GDM1 (cell line): ENCODE measurements at places on chromosomes 11 and 22.

DNA sequence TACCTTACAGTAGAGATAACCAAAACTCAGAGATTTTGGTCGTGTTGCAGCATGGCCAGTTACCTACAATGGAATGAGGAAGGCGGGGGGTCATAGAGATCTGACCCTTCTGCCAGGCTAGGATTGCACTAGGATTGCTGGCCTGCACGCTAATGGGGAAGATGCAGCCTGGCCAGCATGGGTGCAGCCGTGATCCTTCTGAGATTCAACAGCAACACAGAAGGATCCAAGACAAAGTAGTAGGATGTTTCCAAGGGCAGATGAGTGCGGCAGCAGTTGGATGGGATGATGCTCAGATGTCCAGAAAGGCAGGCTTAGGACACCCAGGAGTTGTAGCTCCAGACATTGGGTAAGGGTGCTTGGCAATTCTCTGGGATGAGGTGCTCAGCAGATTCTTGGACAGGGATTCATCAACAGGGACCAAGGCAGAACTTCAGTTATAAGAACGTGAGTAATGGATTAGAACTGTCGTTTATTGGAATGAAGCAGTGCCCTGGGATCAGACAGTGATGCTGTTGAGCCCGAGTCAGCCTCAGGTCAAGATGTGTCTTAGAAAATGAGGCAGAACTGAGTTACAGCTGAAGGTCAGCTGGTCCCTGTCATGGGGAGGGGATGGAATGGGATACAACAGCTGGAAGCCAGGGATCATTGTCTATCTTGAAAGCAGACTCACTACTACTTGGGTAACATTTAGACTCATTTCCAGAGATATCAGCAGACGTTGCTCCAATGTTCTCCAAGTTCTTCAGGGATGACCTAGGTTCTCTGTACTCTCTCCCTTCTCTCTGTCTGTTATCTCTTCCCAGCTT is 71.0 kb downstream of the PARVA start:
- DNase-seq, result no peak

DNA sequence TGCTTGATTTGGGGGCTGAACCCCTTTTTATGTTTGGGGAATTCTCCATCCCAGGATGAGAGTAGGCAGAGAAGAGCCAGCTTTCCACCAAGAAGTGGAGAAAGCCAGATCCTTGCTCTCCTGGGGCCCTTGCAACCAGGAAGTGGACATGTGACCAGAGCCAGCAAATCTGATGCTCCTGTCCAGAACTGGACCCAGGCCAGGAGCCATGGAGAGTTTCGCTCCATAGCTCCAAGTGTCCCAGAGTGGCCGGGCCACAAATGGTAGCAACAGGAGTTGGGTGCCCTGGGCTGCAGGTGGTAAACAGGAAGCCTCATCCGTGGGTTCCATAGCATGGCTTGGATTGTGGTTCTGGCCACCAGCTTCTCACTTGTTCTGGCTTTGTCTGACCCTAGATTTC is 93.9 kb upstream of the CD82 start:
- no peak for DNase-seq

GRCh38 chr11:132621976-132622580 is 910.2 kb downstream of the OPCML start:
- no peak for DNase-seq

- DNase-seq, result peak; percentile 61
Measured at GRCh38 chr11:60280412-60280811, at the start of gene MS4A4A. MS4A4A (plus strand) TSS chr11:60280666; CDS start chr11:60280676, 10 bp downstream.

GRCh38 chr11:98365190-98365589 is 655.6 kb upstream of the CNTN5 start:
- no peak for DNase-seq

GRCh38 chr11:43917851-43918250 is 24.6 kb upstream of the C11orf96 start:
- no peak for DNase-seq

DNA sequence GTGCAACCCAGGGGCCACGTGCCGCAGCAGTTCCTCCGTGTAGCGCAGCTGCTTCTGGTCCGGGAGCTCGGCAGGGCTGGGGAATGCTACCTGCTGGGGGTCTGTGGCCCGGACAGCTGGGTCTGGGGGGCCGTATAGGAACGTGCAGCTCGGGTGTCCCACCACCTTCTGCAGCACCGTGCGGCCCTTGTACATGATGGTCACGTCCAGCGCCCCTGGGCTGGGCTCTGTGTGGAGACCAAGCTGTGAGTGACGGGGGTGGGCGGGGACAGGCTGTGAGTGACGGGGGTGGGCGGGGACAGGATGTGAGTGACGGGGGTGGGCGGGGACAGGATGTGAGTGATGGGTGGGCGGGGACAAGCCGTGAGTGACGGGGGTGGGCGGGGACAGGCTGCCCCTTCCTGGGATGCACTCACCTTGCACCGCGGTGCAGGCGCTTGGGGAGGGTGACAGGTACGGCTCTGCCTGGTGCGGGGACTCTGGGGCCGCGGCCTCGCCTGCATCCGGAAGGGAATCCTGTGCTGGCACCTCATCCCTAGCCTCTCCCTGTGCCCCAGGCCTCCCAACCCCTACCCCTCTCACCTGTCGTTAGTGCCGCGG is 2.3 kb downstream of the IRF7 start:
- DNase-seq, result no peak

- no peak for DNase-seq
Measured at GRCh38 chr11:60087239-60087638, 1.2 kb upstream of the MS4A2 start.

DNA sequence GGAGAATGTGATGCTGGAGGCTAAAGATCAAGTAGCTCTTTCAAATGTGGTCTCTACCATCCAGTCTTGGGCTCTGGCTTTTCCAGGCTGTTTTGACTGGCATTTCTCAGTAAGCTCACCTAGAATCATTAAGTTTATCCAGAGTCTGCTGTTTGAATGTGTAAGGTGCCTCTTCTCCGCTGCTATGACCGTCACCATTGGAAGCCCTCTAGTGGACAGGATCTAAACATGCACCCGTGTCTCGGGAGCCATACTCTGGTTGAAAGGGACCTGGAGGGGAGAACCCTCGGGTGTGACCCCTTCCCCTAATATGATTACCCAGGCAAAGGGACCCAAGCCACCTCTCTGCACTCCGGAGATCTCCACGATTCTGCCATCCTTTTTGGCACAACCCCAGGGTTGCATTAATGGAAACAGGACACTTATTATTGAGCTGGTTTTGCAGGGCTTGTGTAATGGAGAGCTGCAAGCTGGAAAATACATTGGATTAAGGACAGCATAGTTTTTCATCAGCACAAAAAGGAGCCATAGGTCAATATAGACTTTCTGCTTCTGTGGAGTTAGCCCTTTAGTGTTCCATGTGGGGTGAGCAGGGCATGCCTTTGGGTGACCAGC is 191.0 kb upstream of the LARGE1 start:
- DNase-seq, result no peak

- DNase-seq, result no peak
Measured at GRCh38 chr11:113926273-113927197, 21.9 kb downstream of the HTR3B start.

DNA sequence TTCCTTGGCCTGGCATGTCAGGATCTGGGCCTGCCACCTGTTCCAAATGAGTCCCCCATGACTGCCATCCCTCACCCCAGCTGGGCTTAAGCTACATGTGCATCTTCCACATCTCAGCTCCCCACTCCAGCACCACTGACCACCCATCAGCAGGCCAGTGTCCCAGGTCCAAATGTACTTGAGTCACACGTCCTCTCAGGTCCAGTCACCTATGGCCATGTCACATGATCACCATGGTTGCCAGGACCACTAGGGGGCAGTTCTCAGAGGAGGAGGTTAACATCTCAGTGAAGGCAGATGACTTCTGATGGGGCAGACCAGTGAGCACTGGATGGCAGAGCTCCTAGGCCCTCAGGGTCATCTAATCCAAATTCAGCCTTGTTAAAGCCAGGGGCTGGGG is 41.9 kb upstream of the WNT11 start:
- DNase-seq, result no peak

DNA sequence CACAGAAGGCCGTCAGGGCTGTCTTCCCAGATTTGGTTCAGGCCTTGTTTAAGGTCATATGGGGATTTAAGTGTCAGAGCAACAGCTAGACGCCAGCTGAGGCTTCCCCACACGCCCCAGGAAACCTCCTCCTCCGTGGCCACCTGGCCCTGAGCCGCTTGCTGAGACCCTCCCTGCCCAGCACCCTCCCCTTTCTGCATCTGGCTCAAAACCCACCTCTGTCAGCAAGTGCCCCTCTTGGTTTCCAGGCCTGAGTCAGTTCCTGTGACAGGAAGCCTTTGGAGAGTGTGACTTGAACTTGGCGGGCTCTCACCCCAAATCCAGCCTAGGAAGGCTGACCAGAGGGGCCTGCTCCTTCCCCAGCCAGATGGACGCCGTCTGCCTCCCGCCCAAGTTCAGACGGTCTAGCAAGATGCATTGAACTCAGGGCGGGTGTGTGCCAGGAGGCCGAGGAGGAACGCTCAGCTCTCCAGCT is 561 bp downstream of the FXYD2 start:
- DNase-seq, result peak; percentile 65

GRCh38 chr11:104061853-104062521 is 25.5 kb downstream of the DDI1 start:
- no peak for DNase-seq

- DNase-seq, result no peak
Measured at GRCh38 chr22:29259253-29259899, 8.4 kb downstream of the RHBDD3 start.

GRCh38 chr11:35061516-35062440 is 77.2 kb upstream of the CD44 start:
- DNase-seq, result no peak

GRCh38 chr11:7279676-7280075 is 28.0 kb downstream of the SYT9 start:
- DNase-seq, result no peak

GRCh38 chr22:22193923-22194322 is 50.7 kb upstream of the VPREB1 start:
- DNase-seq, result no peak

GRCh38 chr11:19405966-19406365 is 165.2 kb upstream of the E2F8 start:
- DNase-seq, result no peak

DNA sequence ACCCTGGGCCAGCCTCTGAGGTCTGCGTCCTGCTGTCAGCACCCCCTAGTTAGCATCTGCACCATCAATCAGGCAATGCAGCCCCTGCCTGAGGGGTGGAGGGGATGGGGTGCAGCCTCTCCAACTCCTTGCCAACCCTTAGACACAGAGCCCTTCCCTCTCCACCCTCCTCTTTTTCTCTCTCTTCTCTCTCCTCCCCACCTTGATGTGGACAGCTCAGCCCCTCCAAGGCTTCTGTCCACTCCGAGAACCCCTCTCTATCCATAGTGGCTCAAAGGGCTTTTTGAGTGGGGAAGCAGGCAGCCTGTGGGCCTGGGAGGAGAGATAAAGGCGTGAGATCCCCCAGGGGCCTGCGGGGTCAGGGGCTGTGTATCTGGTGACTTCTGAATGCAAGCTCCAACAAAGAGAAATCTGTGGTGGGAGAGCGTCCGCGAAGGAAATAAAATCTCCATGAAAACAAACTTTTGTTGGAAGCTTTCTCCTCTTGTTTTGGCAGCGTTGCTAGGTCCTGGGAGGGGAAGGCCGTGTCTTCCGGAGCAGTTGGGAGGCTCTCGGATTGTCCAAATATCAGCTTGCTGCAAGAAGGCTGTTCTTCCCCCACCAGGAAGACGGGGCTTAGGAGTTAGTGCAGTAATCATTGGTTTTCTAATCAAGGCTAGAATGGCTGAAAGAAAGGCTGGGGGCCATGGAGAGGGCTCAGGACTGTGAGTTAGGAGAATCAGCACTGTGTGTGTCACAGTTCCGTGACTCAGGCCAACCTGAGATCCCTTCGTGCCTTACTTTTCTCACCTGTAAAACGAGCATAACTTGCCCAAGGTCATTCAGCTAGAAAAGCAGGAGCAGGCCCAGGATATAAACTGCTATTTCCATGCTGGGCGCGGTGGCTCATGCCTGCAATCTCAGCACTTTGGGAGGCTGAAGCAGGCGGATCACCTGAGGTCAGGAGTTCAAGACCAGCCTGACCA is 50.3 kb downstream of the PKNOX2 start:
- no peak for DNase-seq

DNA sequence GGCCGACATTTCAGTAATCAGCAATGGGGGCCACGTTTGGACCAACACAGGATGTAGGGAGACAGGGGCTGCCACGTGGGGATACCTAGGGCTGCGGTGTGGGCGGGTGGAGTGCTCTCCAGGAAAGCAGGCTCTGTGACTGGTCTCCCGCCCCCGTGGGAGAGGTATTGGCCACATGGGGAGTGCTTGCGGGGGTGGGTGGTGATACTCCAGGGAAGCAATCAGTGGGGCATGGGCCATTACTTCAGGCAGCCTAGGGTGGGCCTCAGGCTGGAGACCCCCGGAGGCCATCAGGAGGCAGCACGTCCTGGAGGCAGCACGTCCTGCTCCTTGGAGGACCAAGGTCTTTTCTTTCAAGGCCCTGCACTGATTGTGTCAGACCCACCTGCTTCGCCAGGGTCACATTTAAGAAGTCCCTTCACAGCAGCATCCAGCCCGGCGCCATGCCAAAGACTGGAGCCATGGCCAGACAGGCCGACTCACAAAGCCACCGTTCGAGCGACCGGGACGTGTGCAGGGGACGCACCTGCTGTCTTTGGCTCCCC is 3.0 kb upstream of the MUC2 start:
- DNase-seq, result no peak

DNA sequence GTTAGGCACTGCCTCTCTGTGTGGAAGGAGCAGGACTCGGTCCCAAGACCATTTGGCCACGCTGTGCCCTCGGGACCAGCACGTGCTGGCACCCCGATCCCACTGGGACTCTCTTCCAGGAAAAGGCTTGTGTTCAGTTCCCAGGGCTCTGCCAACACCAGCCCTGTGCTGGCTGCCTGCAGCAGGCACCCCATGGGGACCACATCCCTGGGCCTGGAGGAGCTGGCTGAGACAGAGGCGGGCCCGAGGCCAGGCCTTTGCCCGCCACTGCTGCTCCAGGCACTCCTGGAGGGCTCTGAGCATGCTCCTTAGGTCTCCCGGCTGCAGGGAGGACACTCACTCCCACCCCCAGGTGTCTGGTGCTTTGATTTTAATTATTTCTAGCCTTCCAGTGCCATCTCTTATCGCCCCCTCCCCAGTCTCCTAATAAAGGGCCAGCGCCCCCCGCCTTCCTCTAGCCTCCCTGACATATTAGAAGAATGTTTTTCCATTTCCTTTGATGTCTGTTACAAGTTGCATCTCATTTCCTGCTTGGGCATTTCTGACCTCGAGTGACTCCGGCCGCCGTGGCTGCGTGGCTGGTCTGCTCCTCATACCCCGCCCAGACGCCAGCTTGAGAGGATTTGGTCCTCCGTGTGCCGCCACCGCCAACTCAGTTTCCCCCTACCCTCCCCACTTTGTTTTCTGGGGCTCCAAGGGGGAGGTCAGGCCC is 14.4 kb downstream of the CDKN1C start:
- DNase-seq, result no peak

- DNase-seq, result no peak
Measured at GRCh38 chr11:124052966-124053365, 11.8 kb upstream of the OR10G7 start.
